HS-5 (cell line): ENCODE measurements at places on chromosomes 5 and 9.

DNA sequence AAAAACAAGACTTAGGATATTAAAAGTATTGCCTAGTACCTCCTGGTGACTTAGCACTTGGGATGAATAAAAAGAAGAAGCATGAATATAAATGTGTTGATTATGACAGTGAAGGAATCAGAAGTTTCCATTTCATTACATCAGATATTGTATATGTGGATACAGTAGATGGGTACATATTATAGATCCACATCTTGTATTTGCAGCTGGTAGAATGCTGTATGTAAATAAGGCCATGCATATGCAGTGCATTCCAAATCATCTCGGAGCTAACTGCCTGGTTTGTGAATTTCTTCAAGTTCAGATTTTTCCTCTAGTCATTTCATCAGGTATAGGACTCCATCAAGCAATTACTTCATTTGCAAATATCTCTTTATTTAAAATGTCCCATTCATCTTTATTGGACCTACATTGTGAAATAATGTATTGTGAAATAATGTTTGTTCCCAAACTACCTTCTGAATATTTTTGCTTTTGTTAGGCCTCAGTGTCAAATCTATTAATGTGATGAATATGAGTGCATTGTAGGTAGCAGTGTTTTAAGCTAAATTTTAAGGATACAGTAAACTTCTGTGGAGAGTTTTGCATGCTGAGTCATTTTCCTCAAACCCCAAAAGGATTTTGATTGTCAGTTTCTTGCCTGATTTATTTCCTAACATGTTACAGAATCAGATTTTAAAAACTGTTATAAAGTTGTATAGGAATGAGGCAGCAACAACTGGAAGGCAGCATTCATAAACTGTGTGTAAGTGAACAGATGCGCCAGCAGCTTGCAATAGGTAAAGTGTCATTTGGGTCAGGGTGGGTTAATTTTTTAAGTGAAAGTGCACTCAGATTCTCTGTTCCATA is 370.8 kb upstream of the RIOK2 start:
- DNase-seq, result no peak

DNA sequence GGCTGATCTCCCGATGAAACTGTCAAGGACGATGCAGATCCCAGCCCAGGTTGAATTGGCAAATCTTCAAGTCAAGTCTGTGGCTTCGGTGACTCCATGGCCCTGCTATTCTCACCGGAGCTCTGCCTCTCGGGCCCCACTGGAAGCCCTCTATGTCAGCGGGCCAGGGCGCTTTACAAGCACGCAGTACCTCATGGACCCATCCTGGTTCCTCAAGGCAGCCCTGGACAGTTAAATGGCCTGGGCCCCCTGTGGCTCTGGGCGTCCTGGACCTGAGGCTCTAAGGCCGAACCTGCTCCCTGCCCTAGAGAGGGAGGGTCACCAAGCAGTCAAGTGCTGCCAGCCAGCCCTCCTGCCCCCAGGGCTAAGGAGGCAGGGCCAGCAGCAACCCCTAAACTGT is 45.3 kb downstream of the STC2 start:
- no peak for DNase-seq

DNA sequence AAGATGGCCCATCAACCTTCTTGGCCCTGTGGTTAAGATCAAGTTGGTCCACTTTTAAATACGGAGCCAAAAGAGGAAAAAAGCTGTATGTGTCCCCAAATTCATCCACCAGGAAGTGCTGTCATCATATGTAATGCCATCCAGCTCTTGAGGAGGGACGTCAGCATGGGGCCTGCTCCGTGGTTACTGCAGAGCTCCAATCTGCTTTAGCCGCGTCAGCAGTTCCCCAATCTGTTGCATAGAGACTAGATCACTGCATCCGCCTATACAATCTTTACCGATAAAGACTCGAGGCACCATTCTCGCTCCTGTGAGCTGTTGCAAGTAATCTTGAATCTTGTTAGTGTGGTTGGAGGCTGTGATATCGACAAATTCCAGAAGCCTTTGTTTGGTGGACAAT is 65.7 kb downstream of the GABRA6 start:
- DNase-seq, result no peak

DNA sequence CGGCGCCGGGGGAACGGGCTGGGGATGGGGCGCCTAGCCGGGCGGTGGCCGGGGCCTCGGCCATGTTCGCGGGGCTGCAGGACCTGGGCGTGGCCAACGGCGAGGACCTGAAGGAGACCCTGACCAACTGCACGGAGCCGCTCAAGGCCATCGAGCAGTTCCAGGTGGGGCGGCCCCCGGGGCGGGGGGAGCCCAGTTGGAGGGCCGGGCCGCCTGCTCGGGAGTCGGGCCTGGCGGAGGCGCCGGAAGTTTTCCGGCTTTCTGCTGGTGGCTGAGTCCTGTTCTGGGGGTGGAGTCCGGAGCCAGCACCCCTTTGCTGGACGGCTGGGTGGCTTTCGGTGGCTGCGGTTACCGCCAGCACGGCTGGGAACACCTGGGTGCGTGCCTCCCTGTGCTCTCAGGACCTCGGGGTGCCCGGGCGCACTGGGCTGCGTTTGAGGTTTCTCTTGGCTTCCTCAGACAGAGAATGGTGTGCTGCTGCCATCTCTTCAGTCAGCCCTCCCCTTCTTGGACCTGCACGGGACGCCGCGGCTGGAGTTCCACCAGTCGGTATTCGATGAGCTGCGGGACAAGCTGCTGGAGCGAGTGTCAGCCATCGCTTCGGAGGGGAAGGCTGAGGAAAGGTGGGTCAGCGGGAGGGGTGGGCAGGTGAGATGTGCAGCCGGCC is 454 bp downstream of the NELFB start:
- no peak for DNase-seq

GRCh38 chr5:133399247-133399891 is 213.0 kb downstream of the FSTL4 start:
- no peak for DNase-seq

GRCh38 chr5:27172693-27173092 is 134.3 kb upstream of the CDH9 start:
- DNase-seq, result no peak

DNA sequence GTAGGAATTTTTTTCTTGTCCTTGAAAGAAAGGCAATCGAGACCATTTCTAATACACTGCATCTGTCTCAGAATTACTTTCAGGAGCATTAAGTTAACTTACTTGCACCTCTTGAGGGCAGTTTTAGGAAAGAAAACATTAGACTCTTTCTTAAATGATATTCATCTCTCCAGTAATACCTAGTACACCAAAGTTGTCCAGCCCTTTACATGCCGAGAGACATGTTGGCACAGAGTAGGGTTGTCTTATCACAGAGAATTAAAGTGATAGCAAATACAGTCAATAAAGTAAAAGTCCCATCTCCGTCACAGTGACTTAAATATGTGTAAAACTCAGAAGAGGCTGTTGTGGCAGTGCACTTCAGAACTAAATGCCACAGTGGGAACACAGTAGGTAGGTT is 154.3 kb upstream of the KCNN2 start:
- DNase-seq, result no peak

DNA sequence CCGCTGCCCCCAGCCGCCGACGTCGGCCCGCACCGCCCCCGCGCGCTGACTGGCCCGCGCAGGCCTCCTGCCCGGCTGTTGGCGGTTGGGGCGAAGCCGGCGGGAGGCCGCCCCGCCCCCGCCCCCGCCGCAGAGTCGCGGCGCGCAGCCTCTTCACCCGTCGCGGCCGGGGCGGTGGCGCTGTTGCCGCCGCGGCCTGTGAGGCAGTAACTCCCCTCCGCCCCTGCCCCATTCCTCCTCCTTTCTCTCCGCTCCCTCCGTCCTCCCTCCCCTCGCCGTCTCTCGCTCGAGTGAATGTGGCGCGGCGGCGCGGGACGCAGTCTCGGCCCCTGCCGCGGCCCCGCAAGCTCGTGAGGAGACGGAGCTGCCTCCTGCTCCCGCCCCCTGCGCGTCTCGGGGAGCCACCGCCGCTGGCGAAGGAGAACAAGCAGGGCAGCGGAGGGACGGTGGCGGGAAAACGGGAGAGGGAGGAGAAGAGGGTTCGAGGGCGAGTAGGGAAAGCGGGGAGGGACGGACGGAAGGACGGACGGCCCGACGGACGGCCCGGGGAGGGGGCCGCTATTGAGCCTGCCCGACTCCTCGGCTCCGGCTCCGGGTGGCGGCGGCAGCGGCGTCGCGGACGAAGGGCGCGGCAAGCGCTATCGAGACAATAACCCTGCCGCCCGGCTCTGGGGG is 637 bp upstream of the ERBIN start:
- DNase-seq, result no peak

DNA sequence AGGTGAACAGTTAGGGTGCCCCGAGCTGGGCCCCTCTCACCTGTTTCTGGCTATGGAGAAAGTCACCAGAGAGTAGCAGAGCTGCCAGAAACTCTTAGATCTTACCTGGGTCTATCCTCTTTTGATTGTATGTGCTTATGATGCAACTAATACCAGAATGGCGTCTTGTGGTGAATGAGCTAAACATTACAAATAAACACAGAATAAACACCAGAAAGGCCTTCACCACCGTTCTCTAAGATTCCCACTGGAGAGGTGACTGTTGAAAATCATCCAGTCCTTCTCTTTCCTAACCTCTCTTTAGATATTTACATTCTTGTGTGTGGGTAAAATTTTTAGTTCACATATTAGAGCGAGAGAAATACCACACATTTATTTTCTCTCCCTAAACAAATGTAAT is 241.7 kb upstream of the GAS1 start:
- no peak for DNase-seq

DNA sequence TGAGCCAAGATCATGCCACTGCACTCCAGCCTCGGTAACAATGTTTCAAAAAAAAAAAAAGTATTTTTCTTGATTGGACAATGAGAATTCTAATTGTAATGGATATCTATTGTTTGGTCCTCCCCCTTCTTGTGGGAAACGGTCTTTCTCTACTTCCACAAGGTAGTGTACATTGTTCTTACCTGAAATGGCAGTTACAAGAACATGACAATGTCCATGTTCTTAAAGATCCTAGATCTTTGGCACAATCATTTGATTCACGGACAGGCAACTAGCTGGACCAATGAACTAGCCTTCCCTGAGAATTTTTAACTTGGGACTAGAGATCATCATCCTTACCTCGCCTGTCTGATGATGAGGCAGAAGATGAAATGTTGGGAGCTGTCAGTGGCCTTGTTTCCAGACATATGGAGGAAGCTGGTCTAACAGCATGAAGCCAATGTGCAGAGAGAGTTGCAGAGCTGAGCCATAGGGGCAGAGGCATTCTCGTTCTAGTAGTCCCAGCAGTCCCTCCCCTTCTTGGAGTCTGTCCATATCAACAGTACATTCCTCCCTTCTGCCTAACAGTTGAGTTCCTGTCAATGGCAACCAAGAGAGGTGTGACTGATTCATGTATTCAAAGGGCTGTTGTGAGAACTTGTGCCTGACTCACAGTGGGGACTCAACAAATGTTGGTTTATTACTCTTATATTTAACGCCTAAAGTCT is 2.1 kb upstream of the MARCHF6 start:
- DNase-seq, result no peak

GRCh38 chr5:163458778-163459385 is 1.0 kb downstream of the NUDCD2 start:
- DNase-seq, result no peak

DNA sequence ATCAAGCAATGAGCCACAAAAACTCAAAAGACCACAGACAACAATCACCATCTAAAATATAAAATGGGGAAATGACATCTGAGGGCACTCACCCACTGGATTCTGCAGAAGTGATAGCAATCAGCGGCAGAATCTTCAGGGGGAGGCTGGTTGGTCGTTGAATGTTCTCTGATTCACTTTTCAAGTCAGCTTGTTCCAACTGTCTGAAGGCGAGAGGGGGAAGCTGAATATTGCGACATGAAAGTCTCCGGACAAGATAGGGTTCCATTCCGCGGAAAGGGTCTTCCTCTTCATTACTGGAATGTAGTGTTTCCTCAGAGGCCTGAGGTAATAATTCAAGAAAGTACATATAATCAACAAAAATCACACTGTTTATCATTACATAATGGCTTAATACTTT is 94.9 kb upstream of the PDE4D start:
- DNase-seq, result no peak

GRCh38 chr5:32595118-32595517 is 9.8 kb downstream of the SUB1 start:
- no peak for DNase-seq

GRCh38 chr5:80697100-80697499 is 42.3 kb upstream of the DHFR start:
- DNase-seq, result no peak

DNA sequence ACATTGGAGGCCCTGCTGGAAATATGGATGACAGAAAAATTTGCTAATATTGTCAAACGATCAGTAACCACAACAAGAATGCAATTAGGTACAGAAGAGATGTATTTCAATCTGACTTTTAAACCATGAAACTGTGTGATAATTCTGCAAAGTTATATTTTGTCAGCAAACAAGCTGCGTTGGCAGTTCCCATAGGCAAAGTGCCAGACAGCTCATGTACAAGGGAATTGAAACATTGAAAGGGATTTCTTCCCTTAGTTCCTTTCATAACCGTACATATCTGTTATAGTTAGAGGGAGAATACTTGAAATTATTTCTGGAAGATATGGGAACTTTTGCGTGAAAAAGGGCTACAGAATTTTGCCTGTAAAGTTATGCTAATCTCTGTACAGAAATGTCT is 419.4 kb upstream of the PTGER4 start:
- DNase-seq, result no peak

DNA sequence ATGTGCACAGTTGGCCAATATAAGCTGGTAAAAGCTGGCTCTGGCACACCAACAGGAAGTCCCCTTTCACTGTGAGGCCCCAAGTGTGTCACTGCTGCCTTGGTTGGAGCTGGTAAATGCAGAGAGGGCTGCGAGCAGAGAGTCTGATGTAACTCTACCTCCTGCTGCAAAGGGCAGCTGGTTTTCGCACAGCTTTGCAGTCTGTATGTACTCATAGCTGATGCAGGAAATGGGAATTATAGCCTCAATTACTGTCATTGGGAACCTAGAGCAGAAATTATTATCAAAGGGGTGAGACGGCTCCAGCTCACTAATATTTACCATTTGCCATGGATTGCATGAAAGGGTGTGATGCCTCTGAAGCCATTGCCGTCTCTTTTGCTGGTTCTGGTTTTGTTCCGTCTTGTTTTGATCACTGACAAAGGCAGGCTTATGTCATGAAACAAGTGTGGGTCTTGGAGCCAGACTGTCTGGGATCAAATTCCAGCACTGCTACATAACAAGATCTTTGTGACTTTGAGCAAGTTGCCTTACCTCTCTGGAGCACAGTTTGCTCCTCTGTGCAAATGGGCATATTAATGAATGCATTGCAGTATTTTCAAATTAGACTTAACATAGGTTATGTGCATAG is 124.3 kb upstream of the SLC25A48 start:
- DNase-seq, result no peak

DNA sequence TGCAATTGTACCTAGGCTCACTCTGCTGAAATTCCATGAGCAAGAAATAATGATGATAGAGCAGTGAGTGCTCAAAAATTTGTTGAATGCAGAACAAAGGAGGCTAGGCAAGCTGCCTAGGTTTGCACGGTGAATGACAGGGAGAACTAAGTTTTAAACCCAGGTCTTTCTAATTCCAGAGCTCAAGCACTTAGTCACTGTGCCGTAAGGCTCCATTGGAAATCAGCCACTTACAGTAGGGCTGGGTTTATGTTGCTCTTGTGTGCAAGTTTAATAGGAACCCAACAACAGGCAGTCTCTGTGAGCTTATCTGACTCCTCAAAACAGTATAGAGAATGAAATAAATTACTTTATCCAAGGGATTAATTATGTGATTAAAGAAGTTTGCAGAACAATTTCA is 147.0 kb downstream of the CSNK1G3 start:
- no peak for DNase-seq
